ENCODE measurements at places on chromosomes 2 and 18.

- no peak for DNase-seq
Measured at GRCh38 chr2:226579519-226579918, 220.1 kb downstream of the IRS1 start.

DNA sequence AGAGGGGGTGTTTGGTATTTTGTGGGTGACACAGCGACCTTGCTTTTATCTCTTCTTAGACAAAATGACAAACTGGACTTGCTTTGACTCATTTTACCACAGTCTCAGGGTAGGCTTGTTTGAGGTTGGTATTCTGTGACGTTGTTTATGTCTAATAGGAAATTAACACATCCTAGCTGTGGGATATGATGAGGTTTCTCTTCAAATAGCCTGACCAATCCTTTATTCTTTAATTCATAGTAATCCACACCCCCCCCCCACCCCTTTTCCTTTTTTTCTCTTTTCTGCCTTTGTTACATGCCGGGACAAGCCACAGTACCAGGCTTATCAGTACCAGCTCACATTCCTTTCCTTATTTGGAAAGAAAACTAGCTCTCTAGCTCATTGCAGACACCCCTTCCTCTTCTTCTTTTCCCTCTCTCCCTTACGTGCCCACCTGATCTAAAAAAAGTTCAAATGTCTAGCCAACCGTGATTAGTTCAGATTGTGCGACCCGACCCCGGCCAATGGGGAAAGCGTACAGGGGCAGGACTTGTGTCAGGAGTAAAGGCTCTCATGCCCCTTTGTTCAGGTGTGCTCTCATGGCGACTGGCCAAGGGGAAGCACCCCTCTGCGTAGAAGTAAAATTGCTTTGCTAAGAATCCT lies 52.2 kb upstream of the PTPRM start:
- no peak for DNase-seq

- DNase-seq = no peak
Measured at GRCh38 chr2:166238176-166238575, 110.4 kb upstream of the SCN1A start.

DNA sequence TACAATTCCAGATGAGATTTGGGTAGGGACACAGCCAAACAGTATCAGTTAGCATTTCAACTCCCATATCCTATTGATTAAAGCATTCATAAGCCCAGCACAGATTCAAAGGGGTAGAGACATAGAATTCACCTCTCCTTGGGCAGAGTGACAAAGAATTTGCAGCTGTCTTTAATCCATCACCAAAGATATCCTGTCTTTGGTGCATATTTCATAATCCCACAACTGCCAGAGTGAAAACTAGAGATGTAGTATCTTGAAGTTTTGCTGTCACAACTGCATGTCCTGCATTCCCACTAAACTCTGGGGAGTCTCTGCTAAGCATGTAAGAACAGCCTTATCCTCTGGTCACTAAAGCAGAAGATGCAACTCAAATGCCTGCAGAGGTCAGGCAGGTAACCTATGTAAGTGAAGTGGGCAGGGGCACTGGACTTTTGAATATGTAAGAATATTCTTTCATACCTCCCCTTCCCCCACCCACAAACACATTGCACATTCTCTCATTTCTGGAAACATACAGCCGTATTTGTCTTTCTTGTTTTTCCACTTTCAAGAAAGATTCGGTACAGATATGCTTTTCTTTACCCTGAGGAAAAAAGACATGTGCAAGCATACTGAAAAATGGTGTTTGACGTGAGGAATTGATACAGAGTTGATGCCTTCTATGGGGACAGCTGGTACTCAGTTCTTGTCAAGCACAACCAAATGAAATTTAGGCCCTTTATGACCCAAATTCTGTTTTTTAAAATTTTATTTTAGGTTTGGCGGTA lies 283.1 kb downstream of the SP3 start:
- no peak for DNase-seq

DNA sequence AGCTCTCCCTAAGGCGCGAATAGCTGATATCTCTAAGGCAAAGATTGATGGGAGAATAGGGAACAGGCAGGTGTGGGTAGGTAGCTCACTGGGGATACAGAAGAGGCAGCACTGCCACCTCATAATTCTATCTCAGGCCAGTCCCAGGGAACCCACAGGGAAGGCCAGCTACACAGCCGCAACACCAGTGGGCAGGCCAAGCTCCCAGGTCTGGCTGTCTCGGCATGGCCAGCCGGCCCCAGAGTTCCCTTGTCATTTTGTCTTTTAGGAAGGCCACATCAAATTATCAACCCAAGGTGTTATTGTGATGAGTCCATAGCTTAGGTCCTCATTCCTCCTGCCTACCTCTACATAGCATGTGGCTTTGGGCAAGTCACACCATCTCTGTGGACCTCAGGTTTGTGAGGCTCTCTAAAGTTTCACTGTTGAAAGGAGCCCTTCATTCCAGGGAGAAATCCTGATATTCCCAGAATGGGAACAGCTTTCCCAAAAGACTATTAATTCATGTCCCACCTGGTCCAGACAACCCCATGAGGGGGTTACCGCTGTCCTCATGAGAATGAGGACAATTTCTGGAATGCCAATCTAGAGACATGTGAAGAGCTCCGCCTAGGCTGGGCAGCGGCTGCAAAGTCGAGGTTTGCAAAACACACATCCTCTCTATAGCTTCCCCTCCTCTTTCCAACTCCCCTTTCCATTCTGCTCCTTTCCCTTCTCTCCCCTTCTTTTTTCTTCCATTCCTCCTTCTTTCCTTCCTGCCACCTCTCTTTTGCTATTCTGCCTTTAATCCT lies 287.1 kb upstream of the ID2 start:
- DNase-seq = no peak

DNA sequence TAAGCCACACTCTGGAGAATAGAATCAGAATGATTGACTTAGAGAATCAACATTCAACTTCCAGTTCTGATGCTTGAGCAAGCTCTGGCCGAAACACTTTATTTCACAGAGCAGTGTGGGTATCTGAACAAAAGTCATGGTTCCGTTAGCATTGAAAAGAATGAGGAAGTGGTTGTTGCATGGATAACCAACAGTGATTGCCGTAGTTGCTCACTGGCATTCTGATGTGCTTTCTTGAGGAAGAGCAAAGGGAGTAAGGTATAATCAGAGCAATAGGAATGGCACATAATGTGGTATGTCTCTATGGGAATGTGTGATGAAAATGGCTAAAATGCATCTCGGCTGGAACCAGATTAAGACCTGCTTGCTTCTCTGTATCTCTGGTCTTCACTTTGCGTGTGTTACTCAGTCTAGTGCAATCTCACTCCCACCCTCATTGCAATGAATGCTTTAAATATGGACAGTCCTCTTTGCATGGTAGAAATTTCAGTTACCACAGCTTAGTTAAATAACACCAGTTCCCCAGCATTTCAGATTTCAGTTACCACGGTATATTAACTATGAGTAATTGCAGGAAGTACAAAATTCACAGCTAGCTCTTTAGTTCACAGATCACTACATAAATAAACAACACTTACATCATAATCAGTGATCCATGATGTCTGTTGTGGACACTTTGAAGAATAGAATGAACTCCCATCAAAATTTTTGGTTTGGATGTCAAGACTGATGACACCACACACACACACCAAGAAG lies 7.8 kb upstream of the RAB12 start:
- DNase-seq = no peak

- no peak for DNase-seq
Measured at GRCh38 chr2:229636571-229636970, 77.8 kb downstream of the DNER start.

DNA sequence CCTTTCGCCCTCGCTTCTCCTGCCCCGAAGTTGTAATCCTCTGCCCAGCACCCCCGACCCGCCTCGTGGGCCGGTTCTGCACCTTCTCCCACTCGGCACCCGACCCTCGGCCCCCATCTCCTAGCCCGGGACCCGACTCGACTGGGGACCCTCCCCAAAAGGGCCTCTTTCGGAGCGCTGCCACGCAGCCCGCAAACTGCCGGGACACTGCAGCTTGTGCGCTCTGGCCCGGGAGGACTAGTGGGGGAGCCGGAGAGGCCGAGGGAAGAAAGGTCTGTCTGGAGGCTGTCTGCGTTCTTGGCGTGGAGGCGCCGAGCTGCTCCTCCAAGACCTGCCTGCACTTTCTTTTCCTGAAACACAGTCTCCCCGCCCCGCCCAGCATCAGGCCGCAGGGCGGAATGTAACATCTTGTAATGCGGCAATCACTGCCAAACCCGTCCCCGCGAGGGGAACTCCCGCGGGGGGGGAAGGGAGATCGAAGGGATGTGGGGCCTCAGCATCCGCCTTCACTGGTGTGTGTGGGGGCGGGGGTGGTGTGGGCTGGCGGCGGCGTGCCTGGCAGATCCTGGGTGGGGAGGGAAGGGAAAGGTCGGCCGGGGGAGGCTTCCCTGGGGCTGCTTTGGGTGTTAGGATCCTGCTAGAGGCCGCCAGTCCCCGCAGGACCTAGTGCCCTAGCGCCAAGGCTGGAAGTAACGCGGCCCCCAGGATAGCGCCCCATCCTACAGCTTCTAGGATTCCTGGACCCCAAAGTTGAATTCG lies 7.4 kb downstream of the DLX2 start:
- DNase-seq = peak; percentile 67

DNA sequence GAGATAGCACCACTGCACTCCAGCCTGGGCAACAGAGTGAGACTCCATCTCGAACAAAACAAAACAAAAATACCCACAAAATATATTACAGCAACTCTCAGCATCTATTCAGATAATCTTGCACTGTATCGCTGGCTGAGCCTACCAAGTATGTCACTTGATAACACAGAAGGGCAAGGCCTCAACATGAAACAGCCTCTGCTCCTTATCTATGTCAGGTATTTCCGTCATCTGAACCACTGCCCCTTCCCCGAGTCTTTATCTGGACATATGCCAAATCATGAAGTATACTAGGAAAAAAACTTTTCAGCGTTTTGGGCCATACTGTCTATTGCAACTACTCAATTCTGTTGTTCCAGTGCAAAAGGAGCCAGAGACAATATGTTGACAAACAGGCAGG lies 17.7 kb downstream of the PDIA6 start:
- no peak for DNase-seq

- no peak for DNase-seq
Measured at GRCh38 chr2:102053096-102053495, 61.3 kb downstream of the IL1R2 start.

GRCh38 chr18:24219561-24220317 lies 80.9 kb downstream of the CABYR start:
- DNase-seq = no peak

- DNase-seq = peak; percentile 91
Measured at GRCh38 chr2:237572021-237572741, 5.8 kb downstream of the PRLH start.

GRCh38 chr2:58616961-58617360 lies 375.8 kb upstream of the FANCL start:
- no peak for DNase-seq

- DNase-seq = no peak
Measured at GRCh38 chr2:101811226-101812015, 113.9 kb downstream of the MAP4K4 start.

- no peak for DNase-seq
Measured at GRCh38 chr2:181468811-181469210, 11.6 kb downstream of the ITGA4 start.

All from left hindlimb (tissue), 1 donor.